ENCODE measurements at places on chromosomes 2 and 18. TPM values are rescaled to one million over a fixed set of nuclear protein-coding genes. Genes with fewer than 3 reads are reported as not detected.

DNA sequence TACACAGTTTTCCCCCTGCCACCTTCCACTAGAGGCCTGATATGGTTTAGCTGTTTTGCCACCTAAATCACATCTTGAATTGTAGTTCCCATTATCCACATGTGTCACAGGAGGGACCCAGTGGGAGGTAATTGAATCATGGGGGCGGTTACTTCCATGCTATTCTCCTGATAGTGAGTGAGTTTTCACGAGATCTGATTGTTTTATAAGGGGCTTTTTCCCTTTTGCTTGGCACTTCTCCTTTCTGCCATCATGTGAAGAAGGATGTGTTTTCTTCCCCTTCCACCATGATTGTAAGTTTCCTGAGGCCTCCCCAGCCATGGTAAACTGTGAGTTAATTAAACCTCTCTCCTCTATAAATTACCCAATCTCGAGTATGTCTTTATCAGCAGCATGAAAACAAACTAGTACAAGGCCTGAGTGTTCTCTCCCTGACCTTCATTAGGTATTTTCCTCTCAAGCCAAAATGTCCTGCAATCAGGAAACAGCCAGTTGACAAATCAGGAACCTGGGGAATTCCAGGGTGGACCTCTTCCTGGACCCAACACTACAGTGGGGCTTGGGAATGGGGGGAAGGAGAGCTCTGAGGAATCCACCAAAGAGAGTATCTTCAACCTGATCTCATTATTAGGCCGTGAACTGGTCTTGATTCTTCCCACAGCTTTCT is 129.9 kb downstream of the TXNL1 start:
- H3K4me1 ChIP-seq, result peaks cover 3% of the 10 kb centered on the region
- peak; percentile 63 for DNase-seq
- no peak overlapping the region for H3K27ac ChIP-seq

DNA sequence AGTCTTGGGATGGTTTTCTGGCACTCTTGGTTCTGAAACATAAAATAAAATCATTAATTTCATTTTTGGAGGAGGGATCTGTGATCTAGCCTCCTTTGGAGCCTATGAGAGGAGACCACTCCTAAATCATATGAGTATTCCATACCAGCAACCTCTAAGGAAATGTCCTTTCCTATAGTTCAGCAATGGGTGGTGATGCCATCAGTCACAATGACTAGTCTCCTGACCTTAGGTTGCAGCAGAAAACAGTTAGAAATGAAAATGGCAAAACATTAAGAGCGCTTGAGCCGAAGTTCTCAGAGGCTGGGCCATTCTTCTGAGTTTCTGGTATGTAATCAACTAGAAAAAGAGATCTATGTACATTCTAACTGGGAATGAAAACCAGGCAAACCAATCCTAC is 56.5 kb downstream of the TMEM247 start:
- no peaks in the 10 kb centered on the region for H3K36me3 ChIP-seq
- no peak overlapping the region for H3K27ac ChIP-seq
- H3K4me3 ChIP-seq, result no peak overlapping the region

DNA sequence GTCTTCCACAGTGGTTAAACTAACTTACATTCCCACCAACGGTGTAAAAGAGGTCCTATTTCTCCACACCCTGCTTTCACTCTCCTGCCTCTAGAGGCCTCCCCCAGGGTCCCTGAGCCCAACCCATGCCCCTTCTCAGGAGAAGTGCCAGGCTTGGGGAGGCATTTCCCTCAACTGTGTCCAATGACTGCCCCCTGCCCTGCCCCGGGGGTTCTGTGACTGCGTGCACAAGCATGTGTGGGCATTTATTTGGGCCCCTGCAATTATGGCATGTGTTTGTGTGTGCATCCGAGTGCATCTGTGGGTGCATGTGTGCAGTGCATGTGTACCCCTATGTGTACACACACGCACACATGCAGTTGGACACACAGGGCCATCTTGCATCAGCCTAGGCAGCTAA is 57.3 kb downstream of the INHBB start:
- H3K36me3 ChIP-seq, result no peaks in the 10 kb centered on the region
- H3K27ac ChIP-seq, result no peak overlapping the region
- no peak overlapping the region for H3K4me3 ChIP-seq
- no peak for DNase-seq
- H3K27me3 ChIP-seq, result no peaks in the 10 kb centered on the region

- no peaks in the 10 kb centered on the region for H3K4me1 ChIP-seq
- DNase-seq, result no peak
- no peak overlapping the region for H3K4me3 ChIP-seq
- H3K27ac ChIP-seq, result no peak overlapping the region
Observed at GRCh38 chr2:122194546-122194945, 439.1 kb downstream of the TSN start.

DNA sequence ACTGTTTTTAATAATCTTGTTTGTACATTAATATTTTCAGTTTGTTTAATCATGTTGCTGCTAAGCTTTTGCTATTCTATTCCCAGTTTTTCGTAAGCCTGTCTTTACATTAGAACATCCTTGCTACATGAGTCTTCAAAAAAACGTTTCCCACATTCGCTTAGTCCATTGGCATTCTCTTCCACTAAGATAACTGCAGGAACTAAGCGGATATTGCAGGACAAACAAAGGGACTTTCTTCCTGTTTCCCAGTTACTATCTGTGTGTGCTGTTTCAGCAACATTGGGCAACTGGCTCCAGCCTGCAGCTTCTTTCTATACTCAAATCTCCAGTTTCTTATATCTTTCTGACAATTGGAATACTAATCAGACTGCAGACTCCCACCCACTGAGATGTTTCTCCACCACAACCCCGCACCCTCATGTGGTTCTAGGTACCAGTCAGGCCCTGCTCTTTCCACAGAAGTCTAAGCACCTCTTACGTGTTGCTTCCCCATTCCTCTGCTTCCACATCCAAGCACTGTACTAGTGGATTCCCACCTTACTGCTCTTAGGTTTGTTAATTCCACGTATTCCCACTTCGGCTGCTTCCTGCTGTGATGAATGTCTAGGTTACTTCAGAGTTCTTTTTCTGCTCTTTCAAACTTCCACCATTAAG is 420.3 kb downstream of the LRRTM4 start:
- no peak overlapping the region for H3K4me3 ChIP-seq
- H3K27me3 ChIP-seq, result no peaks in the 10 kb centered on the region
- no peak for DNase-seq
- no peaks in the 10 kb centered on the region for H3K4me1 ChIP-seq
- H3K36me3 ChIP-seq, result no peaks in the 10 kb centered on the region

- no peaks in the 10 kb centered on the region for H3K36me3 ChIP-seq
- H3K4me1 ChIP-seq, result peaks cover 20% of the 10 kb centered on the region
- H3K4me3 ChIP-seq, result no peak overlapping the region
- H3K27ac ChIP-seq, result peak overlapping the region; percentile 73
Observed at GRCh38 chr2:112187805-112188596, 49.8 kb downstream of the FBLN7 start.

Gene STPG4
- 0.53 TPM for total RNA-seq

Gene TRIM43
- not detected for total RNA-seq

DNA sequence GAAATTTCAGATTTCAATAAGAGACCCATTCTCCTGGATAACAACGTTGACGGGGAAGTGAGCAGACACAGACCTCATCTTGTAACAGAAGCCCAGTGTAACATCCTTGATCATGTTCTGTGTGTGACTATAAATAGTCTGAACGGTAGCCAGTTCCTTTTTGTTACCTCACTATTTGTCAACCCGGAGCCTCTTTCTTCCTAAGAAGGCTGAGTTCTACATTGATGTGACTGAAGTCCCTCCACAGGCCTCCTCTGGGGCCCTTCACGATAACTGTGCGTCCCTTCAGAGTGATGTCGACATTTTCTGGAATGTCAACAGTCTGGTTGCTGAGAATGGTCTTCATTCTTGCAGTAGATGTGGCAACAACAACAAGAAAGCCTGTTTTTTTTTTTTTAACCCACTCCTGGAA is 6.3 kb upstream of the PLEKHM3 start:
- no peak overlapping the region for H3K4me3 ChIP-seq
- H3K27me3 ChIP-seq, result peaks cover 9% of the 10 kb centered on the region
- DNase-seq, result no peak

Gene REEP1
- total RNA-seq, result 0.53 TPM

- no peaks in the 10 kb centered on the region for H3K27me3 ChIP-seq
- H3K27ac ChIP-seq, result no peak overlapping the region
- H3K4me3 ChIP-seq, result no peak overlapping the region
- H3K36me3 ChIP-seq, result no peaks in the 10 kb centered on the region
- no peak for DNase-seq
Observed at GRCh38 chr2:123036300-123036699, 988.8 kb upstream of the CNTNAP5 start.

Gene HK2
- 11.0 TPM for total RNA-seq

- no peaks in the 10 kb centered on the region for H3K36me3 ChIP-seq
- H3K27me3 ChIP-seq, result no peaks in the 10 kb centered on the region
- H3K4me3 ChIP-seq, result no peak overlapping the region
- H3K27ac ChIP-seq, result no peak overlapping the region
- DNase-seq, result peak; percentile 61
- H3K4me1 ChIP-seq, result peaks cover 9% of the 10 kb centered on the region
Observed at GRCh38 chr2:43139996-43140621, 86.3 kb downstream of the ZFP36L2 start.

Gene LYPD6B
- total RNA-seq, result not detected

DNA sequence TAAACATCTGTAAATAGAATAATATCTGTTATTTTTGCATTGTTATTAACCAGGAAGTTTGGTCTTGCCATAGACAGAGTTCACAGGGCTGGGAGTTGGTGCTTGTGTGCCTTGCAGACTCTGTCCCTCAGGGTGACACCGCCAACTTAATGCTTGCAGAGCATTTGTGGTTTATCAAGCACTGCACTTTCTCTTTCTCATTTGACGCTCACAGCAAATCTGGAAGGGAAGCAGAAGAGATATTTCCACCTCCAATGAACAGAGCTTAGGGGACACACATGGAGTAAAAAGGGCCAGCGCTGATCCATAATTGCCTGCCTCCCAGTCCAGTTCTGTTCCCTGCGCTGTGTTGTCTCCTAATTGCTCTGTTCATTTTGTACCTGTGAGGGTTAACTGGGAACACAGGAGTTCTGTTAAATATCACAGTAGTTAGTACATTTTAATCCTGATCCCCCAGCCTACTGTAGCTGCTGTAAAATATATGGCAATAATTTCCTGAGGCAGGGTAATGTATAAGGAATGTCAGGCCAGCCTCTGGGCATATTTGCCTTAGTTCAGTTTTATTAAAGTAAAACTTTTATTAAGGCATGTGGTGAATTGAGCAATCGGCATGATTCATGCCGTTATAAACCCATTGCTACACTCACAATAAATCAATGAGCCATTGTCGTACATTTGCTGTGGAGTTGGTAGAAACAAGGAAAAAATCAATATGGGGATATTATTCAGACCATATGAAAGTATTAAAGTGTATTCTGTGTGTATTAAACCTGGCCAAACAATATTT is 182.5 kb upstream of the OSR1 start:
- DNase-seq, result no peak
- no peaks in the 10 kb centered on the region for H3K27me3 ChIP-seq
- no peak overlapping the region for H3K27ac ChIP-seq
- no peaks in the 10 kb centered on the region for H3K4me1 ChIP-seq
- H3K36me3 ChIP-seq, result no peaks in the 10 kb centered on the region

DNA sequence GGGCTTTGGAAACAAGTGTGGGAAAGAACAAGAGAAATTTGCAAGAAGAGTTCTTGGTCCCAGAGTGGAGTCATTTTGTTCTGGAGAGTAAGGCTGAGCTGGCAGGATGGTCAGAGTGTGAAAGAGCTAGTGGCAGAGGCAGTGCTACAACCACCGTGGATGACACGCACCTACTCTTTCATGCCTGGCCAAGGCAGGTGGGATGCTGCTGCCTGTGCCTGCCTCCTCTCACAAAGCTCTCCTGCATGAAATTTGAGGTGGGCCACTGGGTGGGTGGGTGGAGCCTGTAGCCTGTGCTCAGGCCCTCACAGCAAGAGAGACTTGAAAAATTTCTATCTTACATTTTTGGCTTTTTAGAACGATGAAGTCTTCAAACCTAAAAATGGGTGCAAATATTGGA is 9.4 kb upstream of the INO80C start:
- no peaks in the 10 kb centered on the region for H3K4me1 ChIP-seq
- H3K27ac ChIP-seq, result no peak overlapping the region
- H3K27me3 ChIP-seq, result no peaks in the 10 kb centered on the region
- H3K4me3 ChIP-seq, result no peak overlapping the region

- H3K27ac ChIP-seq, result no peak overlapping the region
- no peak overlapping the region for H3K4me3 ChIP-seq
- no peaks in the 10 kb centered on the region for H3K4me1 ChIP-seq
- no peaks in the 10 kb centered on the region for H3K36me3 ChIP-seq
- no peaks in the 10 kb centered on the region for H3K27me3 ChIP-seq
Observed at GRCh38 chr2:29615183-29615582, 306.2 kb downstream of the ALK start.

DNA sequence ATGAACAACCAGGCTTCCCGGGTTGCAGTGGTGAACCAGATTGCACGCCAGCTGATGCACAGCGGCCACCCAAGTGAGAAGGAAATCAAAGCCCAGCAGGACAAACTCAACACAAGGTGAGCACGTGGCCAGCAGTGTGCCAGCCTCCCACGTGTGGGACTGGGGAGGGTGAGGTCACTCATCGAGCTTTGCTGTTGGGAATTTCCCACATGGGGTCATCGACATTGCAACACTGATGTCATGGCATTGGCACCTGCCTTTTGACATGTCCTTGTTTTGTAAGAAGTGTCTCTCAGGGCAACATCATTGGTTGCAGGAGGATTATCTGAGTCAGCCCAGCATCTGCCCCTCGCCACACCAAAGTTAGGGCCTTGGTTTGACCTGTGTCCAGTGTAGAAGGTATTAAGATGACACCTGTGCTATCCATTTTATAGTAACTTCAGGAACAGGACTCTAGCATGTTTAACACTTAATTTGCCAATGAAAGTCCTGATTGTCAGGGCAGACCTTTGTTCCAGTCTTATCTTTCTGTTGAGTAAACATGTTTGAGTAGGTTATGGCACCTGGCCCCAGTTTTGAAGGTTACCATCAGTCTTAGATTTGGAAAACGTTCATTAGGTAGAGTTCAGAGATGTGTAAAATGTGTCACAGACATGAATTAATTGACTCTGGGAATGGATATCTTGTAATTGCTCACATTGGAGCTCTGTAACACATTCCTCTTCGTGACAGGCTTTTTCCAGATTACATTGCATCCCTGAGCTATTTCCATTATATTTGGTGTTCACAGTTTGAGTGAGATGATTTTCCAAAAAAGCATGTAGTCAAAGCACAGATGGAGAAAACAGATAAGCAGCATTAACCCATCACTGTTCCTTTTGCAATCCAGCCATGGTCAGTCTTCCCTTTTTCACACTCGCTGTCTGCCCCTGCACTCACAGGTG is 93.3 kb upstream of the EML6 start:
- peaks cover 29% of the 10 kb centered on the region for H3K4me1 ChIP-seq
- H3K36me3 ChIP-seq, result peaks cover 64% of the 10 kb centered on the region
- no peak for DNase-seq
- peak overlapping the region; percentile 45 for H3K27ac ChIP-seq
- no peaks in the 10 kb centered on the region for H3K27me3 ChIP-seq
- no peak overlapping the region for H3K4me3 ChIP-seq

DNA sequence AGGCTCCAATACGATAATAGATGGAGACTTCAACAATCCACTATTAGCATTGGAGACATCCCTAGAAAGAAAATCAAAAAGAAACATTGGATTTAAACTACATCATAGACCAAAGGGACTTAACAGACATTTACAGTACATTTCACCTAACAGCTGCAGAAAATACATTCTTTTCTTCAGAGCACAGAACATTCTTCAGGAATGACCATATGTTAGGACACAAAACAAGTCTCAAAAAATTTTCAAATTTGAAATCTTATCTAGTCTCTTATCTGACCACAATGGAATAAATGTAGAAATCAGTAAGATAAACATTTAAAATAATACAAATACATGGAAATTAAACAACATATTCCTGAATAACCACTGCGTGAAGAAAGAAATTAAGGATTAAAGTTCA is 68.7 kb downstream of the STRADB start:
- H3K27ac ChIP-seq, result no peak overlapping the region
- peaks cover 1% of the 10 kb centered on the region for H3K27me3 ChIP-seq
- H3K4me1 ChIP-seq, result no peaks in the 10 kb centered on the region
- DNase-seq, result no peak

All from endothelial cell of umbilical vein (primary cell).